ENCODE measurements at places on chromosomes 13 and 19.

DNA sequence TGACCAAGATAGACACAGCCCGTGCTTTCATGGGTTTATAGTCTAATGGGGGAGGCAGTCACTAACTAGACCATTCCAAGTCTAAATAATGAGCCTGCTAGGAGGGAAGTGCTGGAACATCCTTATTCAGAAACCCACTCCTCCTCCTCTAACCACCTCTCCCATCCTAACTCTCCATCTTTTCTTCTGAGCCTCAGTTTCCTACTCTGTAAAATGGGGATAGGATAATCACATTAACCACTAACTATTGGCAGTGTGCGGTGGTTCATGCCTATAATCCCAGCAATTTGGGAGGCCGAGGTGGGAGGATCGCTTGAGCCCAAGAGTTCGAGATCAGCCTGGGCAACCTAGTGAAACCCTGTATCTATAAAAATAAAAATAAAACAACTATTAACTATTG lies 68.7 kb downstream of the MAP4K1 start:
- DNase-seq, result no peak

DNA sequence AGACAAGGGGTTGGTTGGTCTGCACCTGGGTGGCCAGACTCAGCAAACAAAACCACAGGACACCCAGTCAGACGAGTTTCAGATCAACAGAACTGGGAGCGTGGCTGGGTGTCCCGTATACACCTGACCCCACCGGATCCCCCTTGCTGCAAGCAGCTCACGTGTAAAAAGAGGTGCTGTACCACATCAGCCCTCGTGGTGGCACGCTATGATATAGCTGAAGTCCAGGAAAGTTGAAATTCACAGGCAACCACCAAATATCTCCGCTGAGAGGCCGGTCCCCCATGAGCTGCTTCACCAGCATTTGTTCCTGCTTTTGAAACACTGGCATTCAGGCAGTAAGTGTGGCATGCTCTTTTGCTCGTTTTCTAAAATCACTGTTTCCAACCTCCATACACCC lies 92.3 kb downstream of the TUBA3C start:
- no peak for DNase-seq

DNA sequence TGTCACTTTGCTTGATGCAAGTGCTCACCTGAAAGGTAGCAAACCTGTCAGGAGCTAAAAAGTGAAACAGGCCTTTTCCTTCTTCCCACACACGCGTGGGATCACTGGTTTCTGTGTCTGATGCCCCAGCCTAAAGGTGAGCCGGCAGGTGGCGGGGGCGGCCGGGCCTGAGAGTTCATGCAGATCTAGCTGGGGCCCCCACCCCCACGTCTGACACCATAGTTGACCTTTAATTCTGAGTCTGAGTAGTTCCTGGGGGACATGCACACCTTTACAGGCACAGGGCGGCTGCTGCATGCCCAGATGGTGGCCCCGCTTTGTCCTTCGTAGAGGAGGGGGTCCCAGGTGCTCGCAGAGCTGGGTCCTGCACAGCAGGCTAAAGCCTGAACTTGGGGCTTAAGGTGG lies 345.3 kb downstream of the TEX29 start:
- DNase-seq, result no peak

- no peak for DNase-seq
Measured at GRCh38 chr19:11321191-11322126, 18.0 kb downstream of the RAB3D start.

DNA sequence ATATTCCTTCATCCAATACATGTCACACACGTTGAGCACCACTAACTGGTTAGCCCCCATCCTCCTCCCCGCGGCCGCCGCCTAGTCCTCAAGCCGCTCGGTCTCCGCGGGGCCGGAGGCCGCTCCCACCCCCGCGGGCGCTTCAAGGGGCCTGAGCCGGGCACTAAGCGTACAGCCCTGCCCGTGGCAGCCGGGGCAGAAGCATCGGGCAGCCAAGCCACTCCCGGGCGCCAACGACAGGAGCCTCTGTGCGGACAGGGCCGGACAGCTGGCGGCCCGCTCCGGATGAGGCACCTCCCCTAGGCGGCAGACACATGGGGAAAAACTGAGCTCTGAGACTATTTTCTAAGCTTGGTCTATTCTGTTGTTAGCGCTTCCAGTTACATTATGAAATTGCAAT lies 2.8 kb upstream of the ZNF543 start:
- no peak for DNase-seq

- no peak for DNase-seq
Measured at GRCh38 chr13:101092985-101093384, 323.3 kb downstream of the NALCN start.

GRCh38 chr19:1691589-1692290 lies 39.3 kb upstream of the TCF3 start:
- DNase-seq, result no peak

DNA sequence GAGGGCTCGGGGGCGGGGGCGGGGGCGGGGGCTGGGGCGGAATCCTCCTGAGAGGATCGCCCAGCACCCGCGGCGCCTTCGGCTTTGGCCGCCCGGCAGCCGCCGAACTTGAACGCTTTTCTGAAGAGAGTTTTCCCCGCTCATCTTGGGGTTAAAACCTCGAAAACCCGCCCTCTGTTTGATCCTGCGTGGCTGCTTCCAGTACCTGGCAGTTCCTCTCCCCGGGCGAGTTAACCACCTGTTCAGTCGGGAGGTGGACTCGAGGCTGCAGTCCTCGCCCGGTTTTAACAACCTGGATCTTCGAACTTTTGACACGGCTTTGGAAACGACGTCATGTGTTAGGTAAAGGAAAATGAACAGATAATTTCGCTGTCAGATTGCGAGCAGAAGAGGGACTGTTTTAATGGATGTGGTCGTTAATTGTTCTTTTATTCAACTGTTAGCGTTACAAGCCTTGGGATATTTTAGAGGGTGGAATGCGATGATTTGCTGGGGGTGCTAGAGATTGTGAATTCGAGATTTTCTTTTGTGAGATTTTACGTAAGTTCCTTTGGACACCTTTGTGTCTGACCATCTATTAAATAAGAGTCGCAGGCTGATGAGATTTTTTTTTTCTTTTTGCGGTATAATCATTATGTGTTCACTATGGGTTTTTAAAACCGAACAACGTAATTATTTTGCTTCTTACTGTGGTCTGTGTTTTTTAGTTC lies 1.0 kb downstream of the FNDC3A start:
- DNase-seq, result peak; percentile 59

- DNase-seq, result no peak
Measured at GRCh38 chr13:20799726-20800416, 26.1 kb upstream of the EEF1AKMT1 start.

DNA sequence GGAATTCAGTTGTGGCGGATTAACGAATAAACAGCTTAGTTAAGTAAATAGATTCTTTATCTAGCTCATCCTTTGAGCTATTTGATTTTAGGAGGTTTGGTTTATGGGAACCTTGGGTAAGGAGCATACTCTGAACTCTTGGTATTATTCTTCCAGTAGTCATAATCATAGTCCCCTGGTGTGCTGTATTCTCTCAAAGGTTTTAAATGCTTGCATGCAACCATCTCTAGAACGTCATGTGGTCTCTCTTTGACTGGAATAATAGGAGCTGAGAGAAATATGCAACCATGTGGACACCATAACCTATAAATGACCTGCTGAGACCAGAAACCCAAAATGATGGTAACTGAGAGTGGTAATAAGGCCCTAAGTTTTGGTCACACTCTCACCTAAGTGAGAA lies 951.6 kb upstream of the MIR17HG start:
- no peak for DNase-seq

GRCh38 chr13:108281901-108282300 lies 12.4 kb downstream of the TNFSF13B start:
- no peak for DNase-seq

DNA sequence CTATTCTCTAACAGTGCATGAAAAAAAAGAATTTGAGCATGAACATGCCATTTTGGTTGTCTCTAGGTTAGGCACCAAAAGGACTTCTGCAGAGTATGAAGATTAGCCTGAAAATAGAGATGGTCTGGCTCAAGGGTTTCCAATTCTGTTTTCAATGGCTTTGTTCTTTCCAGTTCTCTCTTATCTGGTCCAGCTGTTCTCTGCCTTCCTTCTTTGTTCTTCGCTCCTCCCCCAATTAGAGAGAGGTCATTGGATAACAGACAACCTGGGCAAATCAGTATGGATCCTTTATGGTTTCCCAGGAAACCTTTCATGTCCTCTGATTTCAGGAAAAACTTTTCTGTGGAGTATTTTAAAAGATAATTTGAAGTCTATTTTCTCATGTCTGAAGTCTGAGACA lies 623.4 kb downstream of the PCDH17 start:
- no peak for DNase-seq

DNA sequence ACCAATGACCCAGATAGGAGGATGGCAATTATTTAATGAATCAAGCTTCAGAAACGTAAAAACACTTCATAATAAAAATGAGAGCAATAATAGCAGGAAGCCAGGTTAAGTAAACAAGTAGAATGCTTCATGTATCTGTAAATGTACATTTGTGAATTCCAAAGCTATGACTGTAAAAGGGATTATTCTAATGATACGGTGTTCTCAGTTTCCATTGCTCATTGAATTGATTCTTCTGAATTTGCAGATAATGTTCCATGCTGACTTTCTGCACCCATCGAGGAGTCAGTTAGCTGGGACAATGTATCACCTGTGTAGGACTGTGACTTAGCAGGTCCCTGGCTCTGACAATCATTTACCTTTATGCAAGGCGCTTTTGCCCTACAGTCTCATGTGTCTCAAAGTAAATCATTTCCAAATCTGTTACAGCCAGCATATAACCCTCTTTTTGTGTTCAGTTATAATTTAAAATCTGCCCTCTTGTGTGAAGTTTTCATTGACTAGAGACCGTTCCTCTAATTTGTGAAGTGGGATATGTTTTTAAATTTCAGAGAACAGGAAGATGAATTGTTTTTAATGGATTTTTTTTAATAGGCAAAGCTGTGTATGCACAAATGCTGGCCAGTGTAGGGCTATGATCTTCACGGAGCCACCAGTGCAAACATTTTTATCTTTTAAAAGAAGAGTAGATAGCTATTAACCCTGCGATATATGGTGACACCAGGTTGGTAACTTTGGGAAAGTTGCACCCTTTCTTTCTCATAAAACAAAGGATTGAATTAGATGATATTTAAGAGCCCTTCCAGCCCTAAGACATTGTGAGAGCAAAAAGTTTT lies 267.1 kb downstream of the KLF5 start:
- DNase-seq, result no peak

DNA sequence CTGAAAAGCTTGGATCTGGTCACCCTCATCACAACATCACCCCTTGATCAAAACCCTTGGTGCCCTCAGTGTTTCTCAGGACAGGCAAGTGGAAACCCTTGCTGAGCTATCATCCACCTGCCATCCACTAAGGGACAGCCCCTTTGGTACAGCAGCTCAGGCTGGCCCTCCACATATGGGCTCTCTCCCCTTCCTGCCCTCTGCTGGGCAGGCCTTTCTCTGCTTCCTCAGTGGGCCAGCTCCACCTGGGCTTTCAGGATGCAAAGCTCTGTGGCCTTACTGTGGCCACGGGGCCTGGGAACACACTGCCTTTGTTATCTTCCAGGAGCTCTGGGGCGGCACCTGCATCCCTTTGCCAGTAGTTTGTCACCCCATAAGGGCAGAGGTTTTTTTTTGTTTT lies 4.9 kb downstream of the SUGP1 start:
- no peak for DNase-seq

- DNase-seq, result peak; percentile 76
Measured at GRCh38 chr19:54209811-54210494, 9.3 kb downstream of the RPS9 start.

- no peak for DNase-seq
Measured at GRCh38 chr13:109790086-109790485, 3.7 kb upstream of the IRS2 start.

DNA sequence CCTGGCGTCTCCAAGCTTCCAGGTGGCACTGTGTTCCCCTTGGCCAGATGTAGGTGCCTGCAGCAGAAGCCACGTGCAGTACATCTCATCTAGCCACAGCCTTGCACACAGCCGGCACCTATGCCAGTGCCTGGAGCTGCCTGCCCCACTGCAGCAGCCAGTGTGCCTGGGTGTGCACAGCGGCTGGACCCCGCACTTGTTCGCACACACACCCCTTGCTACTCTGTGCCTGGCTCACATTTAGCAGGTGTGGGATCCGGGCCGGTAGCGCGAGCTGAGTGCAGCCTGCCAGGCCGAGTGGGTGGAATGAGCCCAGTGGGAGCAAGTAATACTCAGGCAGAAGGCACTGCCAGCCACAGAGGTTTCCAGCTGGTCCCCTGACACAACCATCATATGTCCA lies 26.9 kb upstream of the RBM26 start:
- no peak for DNase-seq

DNA sequence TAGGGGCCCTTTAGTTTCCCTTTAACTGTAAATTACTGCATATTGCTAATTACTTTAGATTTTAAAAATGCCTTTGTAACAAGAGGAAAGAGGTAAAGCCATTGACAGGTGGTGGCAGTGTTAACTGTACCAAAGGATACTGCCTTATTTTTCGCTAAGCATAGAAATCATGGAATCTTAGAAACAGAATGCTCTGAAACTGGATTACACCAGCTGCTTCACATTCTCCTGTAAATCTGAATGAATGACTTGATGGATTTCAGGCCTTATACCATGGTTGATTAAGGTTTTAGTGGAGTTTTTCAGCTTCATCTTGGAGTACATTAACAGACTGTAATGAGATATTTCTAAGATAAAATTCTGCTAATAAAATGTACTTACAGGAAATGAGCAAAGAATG lies 25.2 kb downstream of the MICU2 start:
- DNase-seq, result no peak

- DNase-seq, result no peak
Measured at GRCh38 chr19:53880711-53881481, 1.1 kb upstream of the PRKCG start.

DNA sequence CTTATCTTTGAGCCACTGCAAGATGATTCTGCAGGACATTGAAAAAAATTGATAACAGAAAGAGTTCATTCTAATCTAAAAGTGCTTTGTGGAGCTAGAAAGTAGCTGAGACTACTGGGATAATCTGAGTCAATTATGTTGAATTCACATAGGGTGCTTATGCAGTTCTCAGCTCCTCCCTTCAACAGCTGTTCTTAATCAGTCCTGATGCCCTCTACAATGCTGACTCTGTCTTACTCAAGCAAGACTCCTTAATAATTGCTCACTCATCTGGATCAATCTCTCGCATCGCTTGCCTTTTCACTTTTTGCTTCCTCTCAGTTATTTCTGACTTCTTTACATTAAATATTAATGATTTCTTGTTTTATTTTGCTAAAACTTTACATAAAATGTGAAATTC lies 182.1 kb downstream of the PCDH17 start:
- no peak for DNase-seq

DNA sequence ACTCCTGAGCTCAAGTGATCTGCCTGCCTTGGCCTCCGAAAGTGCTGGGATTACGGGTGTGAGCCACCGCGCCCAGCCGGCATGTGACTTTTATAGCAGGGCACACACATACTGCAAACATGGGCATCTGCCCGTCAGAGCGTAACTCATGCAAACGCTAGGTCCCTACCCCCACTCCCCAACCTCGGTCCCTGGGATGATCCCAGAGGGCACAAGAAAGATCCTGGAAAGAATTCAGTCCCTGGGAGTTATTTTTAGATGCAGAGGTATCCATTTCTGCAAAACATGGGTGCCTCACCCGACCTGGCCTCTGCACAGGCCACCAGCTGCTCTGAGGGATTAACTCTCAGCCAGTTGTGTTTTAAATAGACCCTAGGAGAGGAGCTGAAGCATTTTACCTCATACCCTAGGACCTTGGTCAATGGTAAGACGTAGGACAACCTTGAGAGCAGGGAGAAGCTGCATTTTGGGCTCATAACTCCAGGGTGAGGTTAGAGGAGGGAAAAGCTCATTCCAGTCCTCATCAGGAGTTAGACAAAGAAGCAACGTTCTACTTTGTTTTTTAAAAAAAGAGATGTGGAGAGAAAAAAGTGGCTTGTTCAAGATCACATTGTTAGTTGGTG lies 10.8 kb downstream of the TMEM38A start:
- DNase-seq, result no peak

All from SHP77 treated with DMSO at 0.1 percent for 48 hours (cell line).